ENCODE measurements at places on chromosomes 4 and X. TPM values are rescaled to one million over a fixed set of nuclear protein-coding genes. Genes with fewer than 3 reads are reported as not detected.

Gene HSFX1
- 1.8 TPM for total RNA-seq

Gene NR3C2
- total RNA-seq: 15.7 TPM

Gene WDR1
- total RNA-seq: 109 TPM

Gene PDLIM3
- 783 TPM for total RNA-seq

Gene TEX13D
- not detected for total RNA-seq

Gene RADX
- total RNA-seq: 0.67 TPM

Gene BTK
- total RNA-seq: 2.1 TPM

DNA sequence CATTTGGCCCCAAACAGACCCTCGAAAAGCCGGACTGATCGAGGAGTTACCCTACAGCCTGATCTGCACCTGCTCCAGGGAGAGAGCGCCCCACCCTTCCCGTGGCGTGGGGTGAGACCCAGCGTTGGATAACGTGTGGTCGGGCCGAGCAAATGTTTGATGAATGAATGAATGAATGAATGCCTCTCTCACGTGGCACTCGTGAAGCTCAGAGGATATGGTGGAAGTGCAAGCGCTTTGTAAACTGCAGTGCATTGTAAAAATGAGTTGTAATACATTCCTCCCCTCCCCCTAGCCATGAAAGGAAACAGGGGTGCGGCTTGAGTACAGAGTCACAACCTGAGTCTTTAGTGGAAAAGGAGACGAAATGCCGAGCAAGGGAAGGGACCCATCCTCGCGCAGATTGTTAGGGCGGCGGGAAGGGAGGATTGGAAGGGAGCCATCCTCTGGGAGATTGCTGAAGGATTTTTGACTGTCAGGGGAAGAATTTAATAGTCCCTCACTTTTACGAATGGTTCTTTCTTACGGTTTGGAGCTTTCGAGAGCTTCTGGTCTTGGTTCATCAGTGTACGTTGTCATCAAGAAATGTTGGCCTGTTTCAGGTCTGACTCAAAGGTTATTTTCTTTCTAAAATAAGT is 772 bp upstream of the FBXW7 start:
- peak overlapping the region; percentile 93 for H3K27ac ChIP-seq
- no peaks in the 10 kb centered on the region for H3K4me1 ChIP-seq
- DNase-seq: no peak
- H3K4me3 ChIP-seq: peak overlapping the region; percentile 99
- no peaks in the 10 kb centered on the region for H3K27me3 ChIP-seq

DNA sequence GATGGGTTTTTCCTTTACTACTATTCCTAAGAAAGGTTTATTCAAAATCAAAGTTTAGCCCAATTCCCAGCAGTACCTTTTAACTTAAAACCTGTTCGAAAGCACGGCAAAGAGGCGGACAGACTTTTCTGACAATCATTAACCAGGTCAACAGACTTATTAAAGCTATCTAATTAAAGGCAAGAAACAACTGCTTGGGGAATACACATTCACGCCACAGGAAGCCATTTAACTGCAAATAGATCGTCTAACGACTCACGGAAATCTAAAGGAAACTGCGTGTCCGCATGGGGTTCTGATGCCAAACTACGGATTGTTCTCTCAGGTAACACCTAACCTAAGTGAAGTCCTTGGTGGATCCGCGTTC is 663 bp upstream of the USP53 start:
- H3K27ac ChIP-seq: peak overlapping the region; percentile 96
- H3K27me3 ChIP-seq: no peaks in the 10 kb centered on the region
- no peak for DNase-seq
- peaks cover 4% of the 10 kb centered on the region for H3K36me3 ChIP-seq
- peak overlapping the region; percentile 86 for H3K4me3 ChIP-seq

DNA sequence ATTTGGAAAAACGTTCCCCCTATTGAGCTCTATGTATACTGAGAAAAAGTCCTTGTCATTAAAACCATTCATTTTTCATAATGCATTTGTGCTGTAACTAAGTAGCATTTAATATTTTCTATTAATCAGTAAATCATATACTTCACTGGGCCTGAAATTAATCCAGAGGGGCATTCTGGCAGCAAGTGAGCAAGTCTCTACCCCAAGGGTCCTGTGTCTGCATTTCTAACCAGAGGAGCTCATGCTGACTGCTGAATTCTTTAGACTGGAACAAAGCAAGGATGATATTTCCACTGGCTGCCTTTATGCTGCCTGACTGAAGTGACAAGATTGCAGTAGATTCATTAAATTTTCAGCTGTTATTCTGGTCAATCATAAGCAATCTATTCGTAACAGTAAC is 246.5 kb downstream of the SLITRK2 start:
- H3K36me3 ChIP-seq: no peaks in the 10 kb centered on the region
- H3K27ac ChIP-seq: no peak overlapping the region
- H3K4me1 ChIP-seq: no peaks in the 10 kb centered on the region

DNA sequence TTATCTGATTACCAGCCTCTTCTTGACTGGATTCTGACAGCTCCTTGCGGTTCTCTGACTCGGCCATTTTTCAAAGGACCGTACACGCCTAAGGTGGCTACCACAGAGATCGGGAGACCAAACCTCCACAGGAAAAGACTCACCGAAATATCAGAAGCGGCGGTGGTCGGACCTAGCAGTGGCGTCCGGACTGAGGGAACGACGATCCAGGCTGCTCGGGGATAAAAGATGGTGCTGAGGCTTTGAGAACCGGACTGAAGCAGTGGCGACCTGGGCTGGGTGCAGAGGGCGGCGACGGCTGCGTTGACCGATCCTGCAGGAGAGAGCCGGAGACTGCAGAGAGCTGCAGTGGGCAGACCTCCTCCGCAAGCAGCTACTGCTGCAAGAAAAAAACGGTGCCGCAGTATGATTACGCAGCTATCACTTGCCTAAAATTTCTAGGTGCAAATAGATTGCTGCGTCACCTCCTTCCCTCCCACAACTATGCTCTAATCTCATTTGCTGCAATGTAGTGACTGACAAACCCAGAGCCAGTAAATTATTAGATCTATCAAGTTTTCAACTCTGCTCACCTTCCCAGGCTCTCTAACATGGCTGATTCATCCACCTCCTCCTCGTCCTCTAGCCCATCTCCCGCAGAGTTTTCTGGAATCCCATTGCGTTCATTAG is at the start of gene NAP1L2:
Gene NAP1L2, minus strand, starts transcription at position 426 of the 669 bp plus-strand sequence. Its CDS starts 359 bp downstream, at position 67.
- no peaks in the 10 kb centered on the region for H3K4me1 ChIP-seq
- no peaks in the 10 kb centered on the region for H3K36me3 ChIP-seq
- peak within 1 kb of the TSS; percentile 55 for H3K4me3 ChIP-seq
- H3K27me3 ChIP-seq: no peaks in the 10 kb centered on the region
- peak within 1 kb of the TSS; percentile 67 for H3K27ac ChIP-seq

GRCh38 chr4:138177278-138177968 is 64.7 kb downstream of the SLC7A11 start:
- no peaks in the 10 kb centered on the region for H3K36me3 ChIP-seq
- H3K27me3 ChIP-seq: no peaks in the 10 kb centered on the region
- H3K4me3 ChIP-seq: no peak overlapping the region
- no peak for DNase-seq
- H3K4me1 ChIP-seq: no peaks in the 10 kb centered on the region
- H3K27ac ChIP-seq: no peak overlapping the region

- no peaks in the 10 kb centered on the region for H3K4me1 ChIP-seq
- H3K27ac ChIP-seq: no peak overlapping the region
- H3K27me3 ChIP-seq: no peaks in the 10 kb centered on the region
- H3K36me3 ChIP-seq: no peaks in the 10 kb centered on the region
- DNase-seq: no peak
Measured at GRCh38 chr4:76993787-76994641, 44.5 kb downstream of the SEPTIN11 start.

DNA sequence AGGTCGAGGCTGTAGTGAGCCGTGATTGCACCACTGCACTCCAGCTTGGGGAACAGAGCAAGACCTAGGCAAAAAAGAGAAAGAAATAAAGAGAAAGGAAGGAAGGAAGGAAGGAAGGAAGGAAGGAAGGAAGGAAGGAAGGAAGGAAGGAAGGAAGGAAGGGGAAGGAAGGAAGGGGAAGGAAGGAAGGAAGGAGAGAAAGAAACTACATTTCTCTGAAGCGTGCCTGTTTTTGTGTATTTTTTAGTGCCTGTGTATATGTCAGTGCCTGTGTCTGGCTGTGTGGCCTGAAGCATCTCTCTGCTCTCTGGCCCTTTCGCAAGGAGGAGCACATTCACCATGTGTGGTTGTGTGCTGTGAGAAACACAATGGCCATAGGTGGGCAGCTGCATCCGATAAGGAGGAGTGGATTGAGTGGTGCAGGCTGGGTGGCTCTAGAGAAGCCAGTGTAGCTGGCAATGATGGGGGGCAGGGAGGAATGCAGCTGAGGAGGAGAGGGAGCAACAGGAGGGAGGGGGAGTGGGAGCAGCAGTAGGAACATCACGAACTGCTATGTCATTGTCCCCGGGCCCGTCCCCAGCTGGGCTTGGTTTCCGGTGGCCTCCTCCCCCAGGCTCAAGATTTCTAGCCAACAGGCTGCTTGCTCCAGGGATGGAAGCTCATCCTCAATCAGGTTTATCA is 11.4 kb downstream of the SYN1 start:
- H3K4me3 ChIP-seq: no peak overlapping the region
- H3K4me1 ChIP-seq: no peaks in the 10 kb centered on the region
- H3K36me3 ChIP-seq: no peaks in the 10 kb centered on the region
- H3K27me3 ChIP-seq: no peaks in the 10 kb centered on the region
- no peak for DNase-seq
- H3K27ac ChIP-seq: no peak overlapping the region

GRCh38 chr4:76637712-76638361 is 202.8 kb downstream of the SHROOM3 start:
- no peak overlapping the region for H3K27ac ChIP-seq
- no peaks in the 10 kb centered on the region for H3K36me3 ChIP-seq
- no peaks in the 10 kb centered on the region for H3K4me1 ChIP-seq
- H3K4me3 ChIP-seq: no peak overlapping the region
- no peak for DNase-seq

- no peak overlapping the region for H3K4me3 ChIP-seq
- no peaks in the 10 kb centered on the region for H3K4me1 ChIP-seq
- H3K36me3 ChIP-seq: no peaks in the 10 kb centered on the region
- H3K27ac ChIP-seq: no peak overlapping the region
- no peak for DNase-seq
Measured at GRCh38 chr4:95640311-95640710, 91.5 kb upstream of the UNC5C start.

DNA sequence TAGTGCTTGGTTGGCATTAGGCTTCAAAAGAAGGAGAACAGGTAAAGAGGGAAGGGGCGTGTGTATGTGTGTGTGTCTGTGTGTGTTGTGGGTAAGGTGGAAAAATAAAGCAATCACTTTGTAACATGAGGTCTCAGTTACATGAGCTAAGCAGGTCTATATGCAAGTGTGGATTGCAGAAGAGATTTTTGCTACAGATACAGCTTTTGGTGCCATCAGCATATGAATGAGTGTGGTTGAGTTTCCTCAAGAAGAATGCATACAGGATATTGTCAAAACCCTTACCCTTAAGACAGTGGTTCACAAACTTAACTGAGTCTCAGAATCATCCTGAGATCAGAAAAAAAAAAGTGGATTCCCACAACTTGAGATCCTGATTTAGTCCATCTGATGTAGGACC is 220.5 kb upstream of the HTR2C start:
- H3K27me3 ChIP-seq: no peaks in the 10 kb centered on the region
- no peak overlapping the region for H3K4me3 ChIP-seq
- no peak overlapping the region for H3K27ac ChIP-seq

- H3K27me3 ChIP-seq: no peaks in the 10 kb centered on the region
- DNase-seq: no peak
- peaks cover 27% of the 10 kb centered on the region for H3K4me1 ChIP-seq
- H3K4me3 ChIP-seq: no peak overlapping the region
- no peak overlapping the region for H3K27ac ChIP-seq
Measured at GRCh38 chr4:152103181-152103901, 342.5 kb upstream of the GATB start.

- no peak overlapping the region for H3K4me3 ChIP-seq
- no peaks in the 10 kb centered on the region for H3K36me3 ChIP-seq
- no peak overlapping the region for H3K27ac ChIP-seq
- no peak for DNase-seq
- H3K27me3 ChIP-seq: no peaks in the 10 kb centered on the region
Measured at GRCh38 chr4:68218044-68218443, 27.4 kb downstream of the TMPRSS11B start.

DNA sequence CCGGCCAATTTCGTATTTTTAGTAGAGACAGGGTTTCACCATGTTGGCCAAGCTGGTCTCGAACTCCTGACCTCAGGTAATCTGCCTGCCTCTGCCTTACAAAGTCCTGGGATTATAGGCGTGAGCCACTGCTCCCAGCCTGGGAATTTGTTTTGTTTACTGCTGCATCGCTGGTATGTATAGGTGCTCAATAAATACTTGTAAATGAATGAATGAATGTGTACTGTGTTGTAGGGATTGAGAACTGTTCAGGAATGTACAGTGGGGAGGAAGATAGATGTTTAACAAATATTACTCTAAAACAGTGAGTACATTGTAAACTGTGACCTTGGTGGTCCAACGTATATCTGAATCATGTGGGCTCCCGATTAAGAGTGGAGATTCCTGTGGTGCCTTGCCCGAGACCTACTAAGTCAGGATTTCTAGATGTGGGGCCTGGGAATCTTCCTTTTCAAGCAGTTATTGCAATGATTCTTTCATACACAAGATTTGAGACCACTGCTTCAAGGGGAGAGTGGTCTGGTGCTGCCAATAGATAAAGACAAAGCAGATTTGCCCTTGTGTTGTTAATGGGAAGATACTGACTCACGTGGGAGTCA is 41.0 kb downstream of the WWC2 start:
- H3K27ac ChIP-seq: no peak overlapping the region
- DNase-seq: no peak
- H3K27me3 ChIP-seq: no peaks in the 10 kb centered on the region
- H3K4me1 ChIP-seq: no peaks in the 10 kb centered on the region

DNA sequence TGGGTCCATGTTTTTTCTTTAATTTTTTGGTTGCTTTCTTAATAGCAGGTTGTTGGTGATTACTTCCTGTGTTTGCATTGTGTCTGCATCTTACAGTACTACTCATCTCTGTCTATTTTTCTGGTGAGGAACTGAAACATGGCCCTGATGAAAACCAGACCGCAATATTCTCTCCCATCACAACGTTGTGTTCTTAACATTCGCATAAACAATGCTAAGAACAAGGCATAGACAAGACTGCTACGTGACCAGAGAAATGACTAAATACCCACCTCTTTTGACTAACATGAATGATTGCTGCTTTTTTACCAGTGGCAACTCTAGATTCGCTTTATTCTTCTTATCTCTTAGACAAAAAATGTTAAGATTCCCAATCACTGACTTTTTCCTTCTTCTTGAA is 179.1 kb downstream of the GC start:
- H3K36me3 ChIP-seq: no peaks in the 10 kb centered on the region
- no peaks in the 10 kb centered on the region for H3K27me3 ChIP-seq
- H3K4me3 ChIP-seq: no peak overlapping the region
- no peaks in the 10 kb centered on the region for H3K4me1 ChIP-seq
- DNase-seq: no peak
- no peak overlapping the region for H3K27ac ChIP-seq

GRCh38 chrX:107154787-107155620 is 36.4 kb upstream of the RBM41 start:
- no peak overlapping the region for H3K27ac ChIP-seq
- H3K27me3 ChIP-seq: peaks cover 3% of the 10 kb centered on the region
- no peak overlapping the region for H3K4me3 ChIP-seq
- H3K36me3 ChIP-seq: no peaks in the 10 kb centered on the region
- no peaks in the 10 kb centered on the region for H3K4me1 ChIP-seq

- no peaks in the 10 kb centered on the region for H3K36me3 ChIP-seq
- no peak for DNase-seq
- no peaks in the 10 kb centered on the region for H3K4me1 ChIP-seq
- H3K4me3 ChIP-seq: no peak overlapping the region
- no peak overlapping the region for H3K27ac ChIP-seq
Measured at GRCh38 chrX:31178769-31179125, 106.9 kb upstream of the FTHL17 start.

Data from right atrium auricular region (tissue), 2 donors.